ACHN (cell line): ENCODE measurements at places on chromosomes 5 and 9.

DNA sequence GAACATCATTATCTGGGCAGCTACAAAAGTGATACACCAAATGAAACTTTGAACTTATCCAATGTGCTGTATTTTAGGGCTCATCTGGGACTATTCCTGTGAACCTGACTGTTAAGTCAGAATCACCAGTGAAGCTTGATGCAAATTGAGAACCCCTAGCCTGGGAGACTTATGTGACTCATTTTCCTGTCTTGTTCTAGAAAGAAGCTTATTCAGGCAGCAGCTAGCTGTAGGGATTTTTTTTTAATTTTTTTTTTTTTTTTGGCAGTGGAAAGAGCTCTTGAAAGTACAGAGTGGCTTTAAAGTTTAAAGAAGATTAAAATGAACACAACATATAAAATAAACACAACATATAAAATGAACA is 81.1 kb upstream of the TNFAIP8 start:
- peak; percentile 34 for DNase-seq

DNA sequence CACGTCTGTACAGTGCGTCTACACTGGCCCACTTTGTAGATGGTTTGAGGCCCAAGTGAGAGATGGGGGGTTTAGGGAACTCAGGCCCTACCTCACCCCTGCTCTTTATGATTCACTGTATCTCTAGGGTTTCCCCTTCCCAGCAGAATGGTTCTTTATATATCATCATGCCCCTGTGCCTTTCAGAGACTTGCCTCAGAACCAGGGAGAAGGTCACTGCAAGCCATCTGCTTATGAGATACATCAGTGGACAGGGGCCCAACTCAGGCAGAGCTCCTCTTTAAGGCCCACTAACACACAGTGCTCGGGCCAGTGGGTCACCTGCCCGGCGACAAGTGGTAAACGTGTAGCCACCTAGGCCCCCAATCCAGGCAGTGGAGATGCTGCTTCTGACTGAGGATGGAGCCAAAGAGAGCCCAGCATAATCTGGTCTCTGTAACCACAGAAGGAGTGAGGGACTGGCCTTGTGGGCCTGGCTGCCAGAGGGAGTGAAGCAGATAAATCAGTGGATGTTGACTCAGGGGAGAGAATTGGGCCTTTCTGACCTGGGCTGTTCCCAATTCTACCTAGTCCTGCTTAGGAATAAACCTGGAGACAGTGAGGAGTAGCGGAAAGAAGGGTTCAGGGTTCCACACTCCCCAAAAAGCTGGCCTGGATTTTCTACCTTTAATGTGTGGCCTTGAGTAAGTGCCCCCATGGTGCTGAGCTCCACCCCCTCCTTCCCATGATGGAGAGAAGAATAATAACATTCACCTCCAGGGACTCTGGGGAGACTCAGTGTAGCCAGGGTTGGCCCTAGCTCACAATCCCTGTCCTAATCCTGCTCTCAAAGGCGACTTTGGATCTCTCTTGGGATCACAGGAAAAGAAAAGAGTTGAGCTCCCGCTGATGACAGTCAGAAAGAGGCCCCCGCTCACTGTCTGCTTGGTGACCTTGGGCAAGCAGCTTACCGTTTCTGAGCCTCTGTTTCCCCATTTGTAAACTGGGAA is 2.8 kb upstream of the DUSP1 start:
- DNase-seq: no peak

GRCh38 chr5:1445313-1445688 is at the start of gene SLC6A3:
Gene SLC6A3 (minus strand): TSS chr5:1445440. CDS start chr5:1443197, 2,243 bp downstream.
- no peak for DNase-seq

- no peak for DNase-seq
Measured at GRCh38 chr9:92807757-92808725, 43.4 kb upstream of the BICD2 start.

DNA sequence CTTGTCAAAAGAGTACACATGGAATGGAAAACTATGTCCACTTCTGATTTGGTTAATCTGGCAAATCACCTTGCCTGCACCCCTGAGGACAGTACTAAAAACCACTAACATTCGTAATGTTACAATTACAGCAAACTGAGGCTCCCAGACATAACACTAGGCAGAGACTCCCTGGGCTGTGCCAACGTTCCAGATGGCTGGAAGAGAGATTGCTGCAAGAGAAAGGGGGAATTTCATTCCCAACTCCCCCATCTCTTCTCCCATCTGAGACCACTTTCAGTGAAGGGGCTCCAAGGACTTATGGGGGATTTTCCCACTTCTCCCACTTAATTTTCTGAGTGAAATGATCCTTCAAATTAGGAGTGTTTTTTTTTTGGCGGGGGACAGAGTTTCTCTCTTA is 11.3 kb downstream of the OR1J1 start:
- DNase-seq: no peak

DNA sequence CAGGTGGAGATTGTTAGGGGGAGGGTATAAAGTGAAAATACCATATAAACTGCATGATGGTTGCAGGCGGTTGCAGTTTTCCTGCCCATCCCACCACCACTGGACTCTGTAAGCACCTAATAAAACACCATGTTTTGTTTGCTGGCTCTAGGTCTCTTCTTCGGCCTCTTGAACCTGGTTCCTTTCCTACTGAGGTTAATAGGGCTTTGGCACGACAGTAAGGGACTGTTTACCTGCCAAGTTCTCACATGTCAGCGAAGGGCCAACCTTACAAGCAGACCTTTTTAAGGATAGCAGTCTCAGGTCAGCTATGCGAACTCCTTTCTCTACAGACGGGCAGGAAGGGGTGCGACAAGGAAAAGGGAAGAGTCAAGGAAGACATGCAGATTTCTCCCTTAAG is 3.4 kb upstream of the RFESD start:
- no peak for DNase-seq

DNA sequence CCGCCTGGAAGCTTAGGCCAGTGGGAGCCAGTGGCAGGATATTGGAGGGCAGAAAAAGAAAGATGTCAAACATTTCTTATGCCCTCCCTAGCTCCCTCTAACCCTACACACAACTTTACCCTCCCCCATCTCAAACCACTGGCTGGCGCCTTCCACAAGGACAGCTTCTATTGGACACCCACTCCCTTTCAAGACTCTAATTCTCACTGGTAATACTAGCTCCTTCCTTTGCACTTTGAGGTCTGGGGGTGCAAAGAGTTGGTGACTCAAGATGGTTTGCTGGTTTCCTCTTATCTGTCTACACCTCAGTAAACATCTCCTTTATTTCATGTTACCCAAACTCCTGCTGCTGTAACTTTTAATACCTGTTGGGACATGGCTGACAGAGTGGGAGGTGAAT is 11.6 kb upstream of the ITGA1 start:
- DNase-seq: no peak

- no peak for DNase-seq
Measured at GRCh38 chr5:42951293-42951840, 88.8 kb downstream of the ANXA2R start.

- no peak for DNase-seq
Measured at GRCh38 chr5:93340881-93341280, 240.1 kb downstream of the NR2F1-AS1 start.

GRCh38 chr5:99037668-99038067 is 108.9 kb upstream of the CHD1 start:
- DNase-seq: no peak

DNA sequence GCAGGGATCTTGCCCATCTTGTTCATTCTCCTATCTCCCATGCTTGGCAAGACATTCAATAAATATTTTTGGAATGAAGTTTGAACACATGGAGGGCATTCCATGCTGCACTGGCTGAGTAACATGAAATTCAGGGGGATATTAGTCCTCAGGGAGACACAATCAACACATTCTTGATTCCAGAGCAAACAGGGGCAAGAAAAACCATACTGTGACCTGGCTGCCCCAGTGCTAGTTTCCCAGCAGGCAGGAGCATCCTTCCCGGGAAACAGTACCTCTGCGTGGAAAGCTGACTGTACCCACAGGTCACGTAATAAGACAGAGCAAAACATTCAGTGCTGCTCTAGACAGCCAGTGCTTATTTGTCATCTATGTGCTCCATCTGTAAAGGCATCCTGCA is 66.3 kb upstream of the SPOCK1 start:
- no peak for DNase-seq

GRCh38 chr9:114008667-114009410 is 69.3 kb downstream of the AMBP start:
- no peak for DNase-seq

GRCh38 chr5:35024911-35025510 is 22.7 kb downstream of the AGXT2 start:
- no peak for DNase-seq
